Foreskin keratinocyte (primary cell): ENCODE measurements at places on chromosomes 4 and X.

GRCh38 chr4:20627866-20628265, 72.4 kb upstream of the PACRGL start:
- no peak for DNase-seq

GRCh38 chr4:120348521-120348920, 281.9 kb upstream of the MAD2L1 start:
- DNase-seq = no peak

DNA sequence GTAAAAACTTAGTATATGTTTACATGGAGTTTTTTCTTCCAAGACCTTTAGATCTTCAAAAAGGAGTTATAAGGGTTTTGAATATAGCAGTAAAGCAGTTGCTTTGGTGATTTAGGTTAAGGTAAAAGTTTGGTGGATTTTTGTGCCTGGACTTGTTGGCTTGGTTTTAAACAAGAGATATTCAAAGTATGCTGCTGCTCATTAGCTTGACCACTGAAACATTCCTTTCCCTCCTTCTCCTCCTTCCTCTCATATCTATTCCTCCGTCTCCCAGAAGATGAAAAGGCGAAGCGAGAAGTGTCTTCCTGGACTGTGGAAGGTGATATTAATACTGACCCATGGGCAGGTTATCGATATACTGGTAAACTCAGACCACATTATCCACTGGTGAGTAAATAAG, 38.4 kb downstream of the METAP1 start:
- no peak for DNase-seq

GRCh38 chr4:158613046-158613445, 58.6 kb downstream of the C4orf46 start:
- no peak for DNase-seq

DNA sequence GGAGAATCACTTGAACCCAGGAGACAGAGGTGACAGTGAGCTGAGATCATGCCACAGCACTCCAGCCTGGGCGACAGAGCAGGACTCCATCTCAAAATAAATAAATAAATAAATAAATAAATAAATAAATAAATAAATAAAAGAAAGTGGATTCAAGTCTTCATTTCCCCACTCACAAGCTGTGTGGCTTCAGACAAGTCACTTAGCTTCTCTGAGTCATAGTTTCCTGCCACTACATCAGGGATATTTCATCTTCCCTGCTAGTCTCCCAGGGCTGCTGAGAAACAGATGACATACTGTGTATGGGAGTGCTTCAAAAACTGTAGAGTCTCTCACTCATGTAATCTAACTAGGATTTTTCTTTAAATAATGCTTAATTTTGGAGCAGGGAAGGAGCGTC, 37.2 kb downstream of the TBC1D9 start:
- DNase-seq = no peak

- DNase-seq = no peak
Measured at GRCh38 chrX:154013614-154014360, 5.9 kb downstream of the IRAK1 start.

DNA sequence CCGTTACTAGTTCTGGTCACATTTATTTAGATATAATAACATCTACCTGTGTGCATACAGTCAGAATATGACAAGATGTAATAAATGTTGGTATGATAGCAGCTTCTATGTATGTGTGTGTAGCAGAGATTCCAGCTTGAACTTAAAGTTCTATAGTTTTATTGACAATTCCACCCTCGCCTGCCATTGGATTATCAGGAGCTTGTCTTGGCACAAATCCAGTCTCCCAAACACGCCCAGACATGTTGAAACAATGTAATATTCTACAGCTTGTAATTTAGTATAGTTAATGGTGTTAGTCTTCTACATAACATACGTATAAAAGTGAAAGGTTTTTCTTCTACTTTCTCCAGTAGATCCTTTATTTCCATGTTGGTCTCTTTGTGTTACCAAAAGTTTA, 44.4 kb downstream of the BBS12 start:
- DNase-seq = peak; percentile 54

GRCh38 chr4:54290980-54291379, 61.9 kb downstream of the PDGFRA start:
- no peak for DNase-seq

DNA sequence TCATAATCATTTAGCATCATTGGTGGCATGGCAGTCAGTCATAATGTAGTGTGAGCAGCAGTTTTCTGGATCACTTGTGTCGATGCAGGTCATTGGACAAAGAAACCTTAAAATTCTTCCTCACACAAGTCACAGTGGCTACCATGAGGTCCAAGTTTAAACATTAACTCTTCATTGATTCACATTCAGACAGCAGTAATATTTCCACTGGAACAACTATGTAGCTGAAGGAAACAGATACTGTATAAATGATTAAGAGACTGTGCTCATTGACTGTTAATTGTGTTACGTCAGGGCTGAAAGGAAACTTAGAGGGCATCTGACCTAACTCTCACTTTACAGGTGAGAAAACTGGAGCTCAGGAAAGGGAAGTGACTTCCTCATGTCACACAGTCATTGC, 261.8 kb downstream of the KLHL13 start:
- no peak for DNase-seq

DNA sequence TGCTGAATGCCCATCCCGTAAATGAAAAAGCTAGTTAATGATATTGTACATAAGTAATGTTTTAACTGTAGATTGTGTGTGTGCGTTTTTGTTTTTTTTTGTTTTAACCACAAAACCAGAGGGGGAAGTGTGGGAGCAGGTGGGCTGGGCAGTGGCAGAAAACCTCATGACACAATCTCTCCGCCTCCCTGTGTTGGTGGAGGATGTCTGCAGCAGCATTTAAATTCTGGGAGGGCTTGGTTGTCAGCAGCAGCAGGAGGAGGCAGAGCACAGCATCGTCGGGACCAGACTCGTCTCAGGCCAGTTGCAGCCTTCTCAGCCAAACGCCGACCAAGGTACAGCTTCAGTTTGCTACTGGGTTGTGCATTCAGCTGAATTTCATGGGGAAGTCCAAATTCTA, at the start of gene SPP1:
Gene SPP1, plus strand, starts transcription at position 249 of the 400 bp plus-strand sequence. CDS start 1,182 bp downstream, outside the sequence.
- no peak for DNase-seq

- no peak for DNase-seq
Measured at GRCh38 chrX:32370456-32371205, 840.7 kb downstream of the DMD start.

- DNase-seq = no peak
Measured at GRCh38 chr4:3044870-3045819, 29.2 kb downstream of the HTT-AS start.

GRCh38 chr4:38094419-38094818, 134.2 kb downstream of the PTTG2 start:
- no peak for DNase-seq

GRCh38 chrX:30643313-30643821, 9.9 kb upstream of the GK start:
- no peak for DNase-seq

GRCh38 chrX:43166874-43167273, 388.9 kb upstream of the PPP1R2C start:
- DNase-seq = no peak

GRCh38 chrX:56564164-56564885, 898 bp downstream of the UBQLN2 start:
- peak; percentile 65 for DNase-seq

- no peak for DNase-seq
Measured at GRCh38 chrX:50606300-50606950, 135.8 kb upstream of the DGKK start.

- DNase-seq = no peak
Measured at GRCh38 chr4:98544141-98544817, 114.1 kb downstream of the TSPAN5 start.

DNA sequence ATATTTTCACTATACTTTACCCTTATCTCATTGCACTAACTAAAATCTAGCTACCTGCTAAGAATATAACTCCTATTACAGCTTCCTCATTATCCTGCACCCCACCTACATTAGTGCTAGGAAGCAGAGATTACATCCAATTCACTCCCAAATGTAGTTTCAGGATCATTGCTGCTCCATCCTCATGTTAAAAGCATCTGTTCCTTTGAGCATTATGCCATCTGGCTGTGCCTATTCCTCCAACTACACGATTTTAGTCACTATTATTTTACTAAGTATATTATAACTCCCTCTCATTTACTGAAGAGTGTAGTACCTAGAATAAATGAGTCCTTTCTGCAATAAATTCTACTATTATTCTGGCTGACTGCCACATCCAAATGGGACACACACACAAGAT, 1586.9 kb downstream of the TECRL start:
- DNase-seq = no peak

- no peak for DNase-seq
Measured at GRCh38 chr4:37769391-37769989, 57.0 kb upstream of the PGM2 start.

- no peak for DNase-seq
Measured at GRCh38 chrX:114798907-114799306, 215.0 kb downstream of the HTR2C start.

- DNase-seq = no peak
Measured at GRCh38 chr4:141348125-141348524, 127.4 kb downstream of the ZNF330 start.

- DNase-seq = no peak
Measured at GRCh38 chr4:148874331-148874730, 432.1 kb upstream of the NR3C2 start.

DNA sequence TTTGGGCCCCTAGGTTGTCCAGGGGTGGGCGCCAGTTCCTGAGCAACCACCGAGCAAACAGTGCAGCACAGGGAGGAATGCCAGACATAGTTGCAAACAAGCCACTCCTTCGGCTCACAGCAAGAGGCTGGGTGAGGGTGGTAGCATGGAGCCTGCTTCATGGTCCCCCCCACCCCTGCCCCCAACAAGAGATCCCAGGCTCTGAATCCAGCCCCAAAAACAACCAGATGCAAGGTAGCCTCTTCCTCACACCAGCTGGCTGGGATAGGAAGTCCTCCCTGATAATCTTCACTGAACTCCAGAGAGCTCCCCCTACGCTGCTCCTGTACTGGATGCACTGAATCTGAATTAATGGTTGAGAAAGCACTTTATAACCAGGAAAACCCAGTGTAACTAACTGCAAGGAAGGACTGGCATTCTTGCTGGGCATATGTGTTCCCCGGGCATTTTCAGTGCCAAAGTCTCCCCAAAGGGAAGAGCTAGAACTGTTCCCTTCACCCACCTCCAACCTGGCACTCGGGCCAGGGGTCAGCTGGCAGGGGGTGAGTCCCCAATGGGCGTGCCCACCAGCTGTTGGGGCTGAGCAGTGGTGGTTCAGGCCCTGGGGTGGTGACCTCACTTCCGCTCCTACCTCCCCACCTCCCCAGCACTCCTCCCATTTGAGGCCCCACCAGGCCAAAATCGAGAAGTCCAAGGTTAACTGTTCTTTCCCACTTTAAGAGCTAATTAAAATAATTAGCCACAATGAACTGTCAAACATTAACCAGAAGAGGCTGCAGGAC, 1.5 kb downstream of the ELF4 start:
- no peak for DNase-seq

GRCh38 chr4:55781812-55782211, 37.8 kb upstream of the EXOC1L start:
- no peak for DNase-seq

DNA sequence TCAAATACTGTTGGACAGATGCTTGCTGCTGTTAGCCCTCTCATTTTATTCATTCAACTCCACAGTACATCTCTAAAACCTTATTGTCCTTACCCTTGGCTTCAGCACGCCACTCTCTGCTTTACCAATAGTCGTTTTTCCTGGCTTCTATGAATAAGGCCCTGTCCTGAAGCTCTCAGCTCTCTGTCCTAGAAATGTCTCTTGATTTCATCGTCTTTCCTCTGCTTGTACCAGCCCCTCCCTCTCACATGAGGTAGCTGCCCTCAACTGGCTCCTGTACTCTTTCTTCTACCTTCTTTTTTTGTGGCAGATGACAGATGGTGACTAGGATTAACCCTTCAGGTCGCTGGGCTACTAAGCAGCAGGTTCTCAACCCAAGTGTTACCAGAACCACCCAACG, 11.4 kb downstream of the ADGRA3 start:
- no peak for DNase-seq

DNA sequence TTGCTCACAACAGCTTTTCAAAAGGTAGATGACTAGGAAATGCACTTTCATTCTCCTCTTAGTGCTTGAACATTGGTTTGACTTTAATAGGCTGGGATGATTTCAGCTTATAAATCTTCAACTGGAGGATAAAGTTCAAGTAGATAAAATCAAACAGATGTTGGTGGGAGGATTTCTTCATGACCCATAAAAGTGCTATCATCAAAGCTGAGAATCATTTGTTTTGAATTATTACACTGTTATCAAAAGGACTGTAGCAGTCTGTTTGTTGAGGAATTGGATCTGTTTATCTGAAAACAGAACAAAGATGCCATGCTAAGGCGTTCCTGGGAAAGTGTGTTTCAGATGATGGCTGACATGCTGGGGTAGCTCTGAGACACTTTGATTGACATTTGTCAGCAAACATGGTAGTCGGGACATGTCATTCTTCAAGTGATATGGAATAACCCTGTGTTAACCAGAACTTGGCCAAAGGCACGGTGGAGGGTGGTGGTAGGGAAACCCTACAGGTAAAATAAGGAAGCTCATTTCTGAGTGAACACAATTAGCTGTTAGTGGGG, 304.0 kb upstream of the PITX2 start:
- no peak for DNase-seq

DNA sequence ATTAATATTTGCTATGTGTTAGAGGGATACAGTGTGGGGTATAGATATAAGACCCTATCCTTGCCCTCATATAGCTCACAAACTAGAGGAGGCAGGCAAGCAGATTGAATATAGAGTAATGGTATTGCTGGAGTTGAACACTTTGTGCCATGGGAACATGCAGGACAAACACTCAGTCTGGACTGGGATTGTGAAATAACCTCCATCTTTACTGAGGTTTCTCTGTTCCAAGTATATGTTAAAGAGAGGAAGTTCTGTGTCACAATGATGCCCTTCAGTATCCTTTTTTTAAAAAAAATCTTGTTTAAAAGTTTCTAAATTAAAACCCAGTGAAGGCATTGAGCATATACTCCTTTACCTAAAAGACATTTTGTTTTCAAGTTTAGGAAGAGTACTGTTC, 8.7 kb downstream of the FABP2 start:
- DNase-seq = no peak

- DNase-seq = no peak
Measured at GRCh38 chr4:151866592-151866918, 105.7 kb upstream of the GATB start.

- peak; percentile 50 for DNase-seq
Measured at GRCh38 chr4:30208731-30209435, 511.3 kb upstream of the PCDH7 start.

- no peak for DNase-seq
Measured at GRCh38 chrX:31057691-31058090, 14.2 kb downstream of the FTHL17 start.

GRCh38 chr4:188987011-188987410, 847.8 kb downstream of the TRIML1 start:
- DNase-seq = peak; percentile 54

DNA sequence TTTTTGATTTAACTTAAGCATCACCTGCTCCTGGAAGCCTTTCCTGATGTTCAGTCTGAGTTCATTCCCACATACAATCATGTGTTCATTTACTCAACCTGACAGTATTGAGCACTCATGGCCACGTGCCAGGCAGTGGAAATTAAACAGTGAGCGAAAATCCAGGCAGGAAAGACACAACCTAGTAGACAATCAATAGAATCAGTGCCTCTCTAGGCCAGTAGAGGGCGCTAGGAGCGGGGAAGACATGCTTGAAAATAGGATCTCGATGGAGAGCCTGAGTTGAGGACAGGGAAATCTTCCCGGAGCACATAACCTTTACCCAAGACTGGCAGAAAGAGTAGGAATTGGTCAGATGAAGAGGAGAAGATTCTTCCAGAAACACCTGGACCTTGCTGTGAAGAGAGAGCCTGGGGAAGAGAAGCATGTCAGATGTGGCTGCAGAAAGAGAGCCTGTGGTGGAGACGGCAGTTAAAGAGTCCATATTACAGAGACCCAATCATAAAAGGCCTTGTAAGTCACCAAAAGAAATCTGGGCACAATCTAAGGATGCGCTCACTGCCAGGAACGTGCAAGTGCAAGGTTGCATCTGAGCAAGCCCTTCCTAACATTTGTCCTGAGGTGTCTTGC, 103.5 kb downstream of the LDB2 start:
- DNase-seq = peak; percentile 8
